ENCODE measurements at places on chromosomes 12 and 14.

DNA sequence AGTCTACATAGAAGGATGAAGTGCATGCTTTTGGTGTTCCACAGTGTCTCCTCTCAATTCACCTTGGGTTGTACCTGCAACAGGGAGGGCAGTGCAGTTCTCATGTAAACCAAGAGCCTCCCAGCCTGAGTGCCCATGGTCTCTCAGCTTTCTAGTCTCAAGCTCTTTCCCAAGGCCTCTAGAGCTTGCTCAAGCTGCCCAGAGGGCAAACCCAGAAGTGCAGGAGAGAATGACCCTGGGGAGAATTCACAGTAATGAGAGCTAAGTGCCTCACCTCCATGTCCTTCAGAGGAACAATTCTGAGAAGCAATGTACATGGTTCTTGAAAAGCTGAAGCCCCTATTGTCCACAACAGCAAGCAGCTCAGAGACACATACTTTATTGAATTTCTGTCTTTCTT is 180.5 kb downstream of the BCAT1 start:
- DNase-seq: no peak

GRCh38 chr12:56530390-56531055 is 8.9 kb downstream of the RBMS2 start:
- DNase-seq: no peak

DNA sequence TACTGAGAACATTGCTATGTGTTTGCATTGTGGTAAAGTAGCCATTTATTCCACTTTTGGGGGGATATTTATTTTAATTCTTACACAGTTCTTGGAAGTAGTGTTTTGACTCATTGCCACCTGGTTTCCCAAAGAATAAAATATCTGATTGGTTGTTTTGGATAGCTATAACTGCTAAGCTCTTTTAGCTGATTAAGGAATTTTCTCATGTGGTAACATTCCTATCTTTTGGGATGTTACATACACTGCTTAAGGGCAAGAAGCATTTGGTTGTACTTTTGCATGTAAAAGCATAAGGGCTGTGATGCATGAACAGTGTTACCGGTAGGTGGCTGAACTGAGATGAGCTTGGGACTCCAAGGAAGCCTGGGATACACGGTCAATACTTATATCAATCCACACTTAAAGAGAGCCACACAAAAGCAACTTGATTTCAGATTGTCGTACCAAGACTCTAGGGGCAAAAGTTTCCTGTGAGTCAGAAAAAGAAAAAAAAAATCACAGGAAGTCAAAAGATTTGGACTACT is 71.4 kb upstream of the PRKD1 start:
- DNase-seq: no peak

GRCh38 chr14:32478050-32478449 is 149.0 kb downstream of the AKAP6 start:
- DNase-seq: no peak

DNA sequence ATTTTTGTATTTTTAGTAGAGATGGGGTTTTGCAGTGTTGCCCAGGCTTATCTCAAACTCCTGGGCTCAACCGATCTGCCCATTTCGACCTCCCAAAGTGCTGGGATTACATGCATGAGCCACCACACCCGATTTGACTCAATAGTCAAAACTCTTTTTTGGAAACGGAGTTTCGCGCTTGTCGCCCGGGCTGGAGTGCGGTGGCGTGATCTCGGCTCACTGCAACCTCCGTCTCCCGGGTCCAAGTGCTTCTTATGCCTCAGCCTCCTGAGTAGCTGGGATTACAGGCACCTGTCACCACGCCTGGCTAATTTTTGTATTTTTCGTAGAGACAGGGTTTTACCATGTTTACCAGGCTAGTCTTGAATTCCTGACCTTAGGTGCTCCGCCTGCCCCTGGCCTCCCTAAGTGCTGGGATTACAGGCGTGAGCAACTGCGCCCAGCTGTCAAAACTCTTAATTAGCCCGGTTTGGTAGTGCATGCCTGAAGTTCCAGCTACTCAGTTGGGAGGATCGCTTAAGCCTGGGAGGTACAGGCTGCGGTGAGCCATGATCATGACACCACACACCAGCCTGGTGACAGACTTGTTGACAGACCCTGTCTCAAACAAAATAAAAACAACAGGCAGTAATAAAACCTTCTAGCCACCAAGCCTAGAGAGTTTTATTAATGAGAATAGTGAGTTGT is 12.4 kb downstream of the MED21 start:
- DNase-seq: no peak

- DNase-seq: no peak
Measured at GRCh38 chr12:99978152-99978551, 6.6 kb downstream of the ANKS1B start.

DNA sequence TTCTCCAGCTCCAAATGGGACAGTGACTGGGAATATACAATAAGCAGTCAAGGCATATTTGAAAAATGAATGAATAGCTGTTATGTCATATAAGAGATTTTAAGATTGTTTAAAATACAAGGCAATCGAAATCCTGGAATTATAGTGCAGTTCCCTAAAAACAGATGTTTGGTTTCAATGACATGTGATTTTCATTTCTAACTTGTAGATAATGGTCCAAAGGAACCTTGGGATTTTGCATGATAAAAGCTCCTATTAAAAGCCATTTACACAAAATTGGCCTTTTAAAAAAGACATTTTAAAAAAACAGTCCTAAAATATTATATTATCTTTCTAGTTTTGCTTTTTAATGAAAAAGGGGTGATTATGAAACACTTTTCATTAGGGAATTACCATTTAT is 905.1 kb downstream of the GALC start:
- no peak for DNase-seq

Data from ecto neural progenitor cell (in vitro differentiated cells).